ENCODE measurements at places on chromosomes 6 and 20. TPM values are rescaled to one million over a fixed set of nuclear protein-coding genes. Genes with fewer than 3 reads are reported as not detected.

DNA sequence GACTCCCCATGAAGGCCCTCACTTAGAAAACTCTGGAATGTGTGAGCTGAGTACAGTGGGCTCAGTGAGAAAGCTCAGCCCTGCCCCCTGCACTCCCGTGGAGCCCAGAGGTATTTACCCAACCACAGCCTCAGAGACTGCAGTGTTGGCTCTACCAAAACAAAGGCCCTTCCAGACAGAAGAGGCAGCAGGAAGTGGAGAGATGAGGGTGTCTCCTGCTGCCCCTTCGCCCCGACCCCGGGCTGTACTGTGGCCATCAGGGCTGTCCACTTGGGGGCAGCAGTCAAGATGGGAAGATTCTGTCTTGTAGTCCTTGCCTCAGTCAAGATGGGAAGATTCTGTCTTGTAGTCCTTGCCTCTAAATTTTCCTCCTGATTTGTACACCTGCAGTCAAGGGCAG, 341.3 kb downstream of the TAF4 start:
- DNase-seq = peak; percentile 18

DNA sequence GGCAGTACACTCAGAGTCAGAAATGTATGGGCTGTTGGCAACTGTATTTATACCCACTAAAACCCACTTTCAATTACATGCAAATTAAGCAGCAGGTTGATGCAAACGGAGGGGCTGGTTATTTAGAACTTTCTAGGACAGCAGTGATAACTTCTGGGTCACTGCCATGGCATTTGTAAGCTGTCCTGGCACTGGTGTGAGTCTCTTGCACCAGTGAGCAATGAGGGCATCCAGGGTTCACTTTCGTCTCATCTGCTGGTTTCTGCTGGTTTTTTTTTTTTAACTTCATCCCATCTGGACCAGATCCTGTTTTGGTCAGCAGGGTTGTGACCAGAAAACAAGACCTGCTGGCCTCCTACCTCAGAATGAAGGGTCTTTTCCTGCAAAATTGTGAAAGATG, 49.2 kb downstream of the CDH26 start:
- no peak for DNase-seq

The SLC12A5 gene
- 0.50 TPM for total RNA-seq

The CD24 gene
- total RNA-seq = 0.26 TPM

- DNase-seq = peak; percentile 6
These were observed 792.8 kb upstream of the EYS start for GRCh38 chr6:66499851-66500250.

The STMN3 gene
- total RNA-seq = 16.4 TPM

DNA sequence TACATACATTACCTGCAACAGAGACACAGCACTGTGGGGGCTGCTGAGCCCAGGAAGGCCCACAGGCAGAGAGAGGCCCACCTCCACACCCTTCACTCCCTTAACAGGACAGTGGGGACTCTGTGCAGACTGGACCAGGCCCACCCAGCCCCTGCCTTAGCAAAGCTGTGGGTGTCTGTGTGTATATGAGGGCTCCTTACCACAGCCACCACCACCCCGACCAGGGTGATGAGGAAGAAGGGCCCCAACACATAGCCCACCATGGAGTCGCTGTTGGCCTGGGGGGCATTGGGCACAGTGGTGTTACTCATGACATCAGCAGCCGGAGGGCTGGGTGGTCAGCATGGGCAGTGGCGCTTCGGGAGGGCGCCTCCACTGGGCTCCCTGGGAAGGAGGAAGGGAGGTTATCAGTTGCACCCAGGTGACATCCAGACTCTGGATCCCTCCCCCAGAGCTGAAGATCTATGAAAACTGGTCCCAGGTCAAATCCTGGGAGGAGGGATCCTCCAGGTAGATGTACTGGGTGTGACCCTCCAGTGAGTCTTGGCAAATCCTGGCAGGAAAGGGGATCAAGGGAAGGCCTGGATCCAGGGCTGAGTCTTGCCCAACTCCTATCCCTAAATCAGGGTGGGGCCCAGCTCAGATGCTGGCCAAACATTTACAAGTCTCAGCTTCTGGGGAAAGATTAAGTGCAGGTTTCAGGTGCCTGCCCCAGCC, 1.2 kb downstream of the SMIM29 start:
- no peak for DNase-seq

Measured in fibroblast of lung (primary cell).